NCI-H1694 (cell line): ENCODE measurements at places on chromosomes 12 and 14.

GRCh38 chr14:50003213-50004021 lies 110.5 kb downstream of the ARF6 start:
- no peak for DNase-seq

GRCh38 chr14:96895658-96896271 lies 98.6 kb downstream of the VRK1 start:
- no peak for DNase-seq

GRCh38 chr14:99195602-99196309 lies 76.2 kb downstream of the BCL11B start:
- peak; percentile 27 for DNase-seq

- no peak for DNase-seq
Measured at GRCh38 chr14:74401504-74402241, 24.3 kb downstream of the SYNDIG1L start.

DNA sequence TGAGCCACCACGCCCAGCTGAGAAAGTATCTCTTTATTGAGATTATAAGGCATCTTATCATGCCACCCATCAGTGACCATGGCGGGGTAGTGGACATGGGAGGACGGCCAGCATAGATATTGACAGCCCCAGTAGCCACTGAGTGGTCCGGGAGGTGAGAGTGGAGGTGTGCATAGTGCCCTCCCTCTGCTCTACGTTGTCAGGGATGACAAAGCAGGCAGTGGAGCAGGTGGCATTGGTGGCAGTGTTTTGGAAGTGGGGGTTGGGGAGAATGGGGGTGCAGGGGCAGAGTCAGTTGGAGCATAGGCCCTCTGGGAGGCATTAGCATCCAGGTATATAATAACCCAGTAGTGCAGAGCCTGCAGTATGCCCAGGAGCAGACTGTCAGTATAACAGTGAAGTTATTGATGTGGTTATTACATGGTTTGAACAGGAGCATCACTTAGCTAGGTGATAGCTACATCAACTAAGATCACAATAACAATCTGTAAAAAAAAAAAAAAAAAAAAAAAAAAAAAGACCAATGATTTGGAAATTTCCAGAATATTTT lies 41.1 kb downstream of the GNG2 start:
- DNase-seq, result no peak

DNA sequence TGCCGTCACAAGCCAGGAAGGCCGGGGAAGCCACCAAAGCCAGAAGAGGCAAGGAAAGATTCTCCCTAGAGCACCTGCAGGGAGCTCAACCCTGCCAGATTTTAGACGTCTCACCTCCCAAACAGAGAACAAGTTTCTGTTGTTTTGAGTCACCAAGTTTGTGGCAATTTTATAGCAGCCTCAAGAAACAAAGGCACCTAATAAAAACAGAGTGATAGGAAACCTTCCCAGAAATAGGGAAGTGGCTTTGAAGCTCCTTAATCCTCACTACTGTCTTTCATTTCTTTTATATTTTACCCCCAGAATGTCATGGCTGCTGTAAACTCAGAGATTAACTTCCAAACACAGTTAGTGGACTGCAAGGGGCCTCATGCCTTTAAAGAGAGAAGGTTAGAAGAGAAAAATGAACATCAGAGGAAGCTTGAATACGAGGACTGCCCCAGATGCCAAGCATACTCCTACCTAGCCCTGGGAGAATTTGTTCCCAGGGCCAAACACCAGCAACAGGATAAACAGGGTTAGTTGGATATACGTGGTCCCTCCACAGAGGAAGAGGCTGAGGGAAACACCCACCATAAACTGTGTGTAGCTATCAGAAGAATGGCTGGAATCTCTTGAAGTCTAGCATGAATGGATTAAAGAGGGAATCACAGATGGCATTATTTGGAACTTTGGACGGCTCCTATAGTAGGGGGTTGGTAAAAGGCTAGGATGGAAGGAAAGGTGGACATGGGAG lies 148.3 kb downstream of the KCNA5 start:
- no peak for DNase-seq
